Stimulated activated effector memory CD8-positive, alpha-beta T cell treated with anti-CD3 and anti-CD28 coated beads, Interleukin-12 subunit alpha, Interleukin-12 subunit beta, amount 100 ng/mL, for 72 hours (primary cell): ENCODE measurements at places on chromosomes 4 and X.
A peak's percentile ranks its signal among the peaks of the same experiment; 100 is the strongest.

DNA sequence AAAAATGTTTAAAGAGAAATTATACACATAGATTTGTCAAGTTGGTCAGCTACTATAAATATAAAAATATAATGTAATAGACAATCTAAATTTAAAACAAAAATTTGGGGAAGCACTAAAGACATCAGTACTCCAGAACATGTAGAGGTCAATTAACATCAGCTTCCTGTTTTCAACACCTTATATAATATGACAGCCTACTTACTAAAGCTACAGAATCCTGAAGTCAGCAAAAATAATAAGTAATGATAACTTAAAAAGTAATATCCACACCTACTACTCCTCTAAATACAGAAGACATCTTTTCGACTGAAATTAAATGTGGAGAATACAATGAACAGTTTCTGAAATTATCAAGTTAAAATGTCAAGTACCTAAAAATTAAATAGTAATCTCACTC, 118.6 kb downstream of the LRBA start:
- DNase-seq, result no peak

DNA sequence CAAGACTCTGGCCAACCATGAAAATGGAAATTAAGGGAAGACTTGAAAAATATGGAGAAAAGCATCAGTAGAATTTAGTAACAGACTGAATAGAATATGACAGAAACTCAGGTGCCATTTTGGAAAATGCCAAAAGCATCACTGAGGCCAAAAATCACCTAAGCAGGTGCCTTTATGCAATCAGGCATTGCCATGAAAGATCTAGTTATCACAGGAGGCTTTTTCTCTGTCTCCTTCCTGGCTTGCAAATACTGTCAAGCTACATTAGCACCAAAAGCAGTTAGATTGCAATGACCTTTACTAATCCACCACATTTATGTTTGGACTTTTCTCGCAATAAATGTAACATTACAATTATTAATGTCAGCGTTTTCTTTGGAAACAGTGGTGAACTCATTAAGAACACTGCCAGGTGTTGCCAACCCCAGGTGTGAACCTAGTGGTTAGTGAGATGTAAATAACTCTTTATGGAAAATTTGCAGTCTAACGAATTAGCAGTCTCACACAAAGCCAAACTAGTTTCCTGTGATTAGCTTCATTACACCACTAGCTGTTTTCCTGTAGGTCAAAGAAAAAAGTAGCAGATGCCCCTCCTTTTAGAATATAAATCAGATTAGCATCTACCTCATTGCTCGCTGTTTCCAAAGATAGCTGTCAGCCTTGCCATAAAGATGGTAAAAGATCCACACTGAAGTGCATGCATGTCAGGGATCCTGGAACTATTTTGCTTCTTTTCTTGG, 1568.4 kb upstream of the TENM3 start:
- no peak for DNase-seq

- no peak for DNase-seq
Observed at GRCh38 chrX:13828392-13828791, 11.5 kb upstream of the GPM6B start.

DNA sequence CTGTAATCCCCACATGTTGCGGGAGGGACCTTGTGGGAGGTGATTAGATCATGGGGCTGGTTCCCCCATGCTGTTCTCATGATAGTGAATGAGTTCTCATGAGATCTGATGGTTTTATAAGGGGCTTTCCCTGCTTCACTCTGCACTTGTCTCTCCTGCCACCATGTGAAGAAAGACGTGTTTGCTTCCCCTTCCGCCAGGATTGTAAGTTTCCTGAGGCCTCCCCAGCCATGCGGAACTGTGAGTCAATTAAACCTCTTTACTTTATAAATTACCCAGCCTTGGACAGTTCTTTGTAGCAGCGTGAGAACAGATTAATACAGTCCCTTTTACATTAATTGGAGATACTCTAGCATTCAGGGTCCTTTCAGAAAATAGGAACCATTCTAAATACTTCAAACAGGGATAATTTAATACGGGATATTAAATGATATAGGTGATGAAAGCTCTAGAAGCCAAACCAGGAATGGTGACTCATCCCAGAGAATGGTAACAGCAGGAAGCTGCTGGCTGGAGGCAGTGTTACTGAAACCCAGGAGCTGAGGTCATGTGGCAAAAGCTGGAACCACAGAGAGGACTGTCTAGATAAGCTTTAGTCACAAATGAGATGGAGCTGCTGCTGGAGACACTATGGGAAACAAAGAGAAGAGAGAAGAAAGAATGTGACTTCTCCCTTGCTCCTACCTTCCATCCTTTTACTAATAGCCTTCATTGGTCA, 57.3 kb downstream of the GSTCD start:
- no peak for DNase-seq

DNA sequence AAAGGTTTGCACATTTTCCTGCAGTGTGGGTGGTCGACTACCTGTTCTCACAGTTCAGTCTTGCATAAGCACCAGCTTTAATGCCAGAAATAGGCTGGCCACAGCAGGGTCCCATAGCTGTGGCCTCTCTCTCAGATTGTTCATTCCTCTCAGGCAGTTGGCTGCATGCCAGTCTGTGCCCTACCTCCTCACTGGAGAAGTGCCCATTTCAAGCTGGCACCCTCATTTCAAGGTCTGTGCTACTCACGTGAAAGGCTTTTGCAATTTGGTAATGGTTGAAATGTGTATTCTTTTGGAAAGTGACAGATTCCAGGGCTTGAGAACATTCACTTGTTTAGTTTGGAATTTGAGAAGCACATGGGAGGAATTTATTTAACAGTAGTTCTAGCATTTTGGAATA, 28.9 kb upstream of the MTMR1 start:
- no peak for DNase-seq

DNA sequence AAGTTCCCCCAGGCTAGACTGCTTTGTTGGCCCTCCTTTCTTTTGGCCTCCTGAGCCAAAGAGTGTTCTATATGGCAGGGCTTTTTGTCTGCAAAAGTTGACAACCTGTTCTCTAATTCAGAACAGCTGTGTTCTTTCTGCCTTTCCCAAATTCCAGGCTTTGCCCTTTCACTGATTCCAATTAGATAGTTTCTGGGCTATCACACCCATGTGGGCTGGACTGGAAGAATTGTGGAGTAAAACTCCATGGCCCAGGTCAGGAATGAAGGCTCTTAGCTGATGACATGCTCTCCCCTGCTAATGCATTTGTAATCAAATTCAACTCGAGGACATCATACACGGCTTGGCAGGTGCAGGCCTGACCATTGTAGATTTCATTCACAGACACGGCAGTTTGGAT, 19.4 kb downstream of the BMP3 start:
- DNase-seq, result no peak

DNA sequence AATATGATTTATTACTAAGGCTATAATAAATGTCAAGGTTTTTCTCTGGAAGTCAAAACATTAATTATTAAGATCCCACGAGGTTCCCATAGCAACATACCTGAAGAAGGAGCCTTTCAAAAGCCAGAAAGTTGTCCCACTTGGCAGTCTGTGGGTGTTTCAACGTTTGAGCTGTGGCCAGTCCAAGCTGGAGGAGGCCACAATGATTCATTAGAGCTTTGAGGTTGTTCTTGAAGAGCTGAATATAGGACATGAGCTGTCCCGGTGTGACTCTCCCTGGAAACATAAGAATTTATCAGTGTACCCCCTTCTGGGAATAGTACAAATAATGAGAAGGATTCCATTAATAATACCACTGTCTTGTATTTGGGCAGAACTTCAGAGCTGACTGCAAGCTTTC, 92.1 kb downstream of the SCFD2 start:
- DNase-seq, result no peak

- no peak for DNase-seq
Observed at GRCh38 chrX:31233941-31234496, 162.2 kb upstream of the FTHL17 start.

DNA sequence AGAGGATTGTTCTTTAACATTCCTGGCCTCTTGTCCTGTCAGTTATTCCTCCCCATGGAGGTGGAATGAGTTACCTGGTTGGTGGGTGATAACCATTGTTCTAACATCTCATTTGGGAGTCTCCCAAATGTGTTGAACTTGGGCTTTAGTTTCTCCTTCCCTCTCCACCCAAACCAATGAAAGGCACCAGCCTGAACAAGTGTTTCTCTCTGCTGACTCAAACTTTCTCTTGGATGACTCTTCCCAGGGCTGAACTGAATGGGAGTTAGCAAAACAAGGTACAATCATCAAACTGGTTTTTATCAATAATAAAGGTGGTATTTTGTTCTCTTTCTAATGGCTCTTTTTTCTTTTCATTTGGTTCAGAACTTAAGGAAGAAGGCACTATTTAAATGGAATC, 2.7 kb downstream of the DYNLT3 start:
- DNase-seq, result no peak

DNA sequence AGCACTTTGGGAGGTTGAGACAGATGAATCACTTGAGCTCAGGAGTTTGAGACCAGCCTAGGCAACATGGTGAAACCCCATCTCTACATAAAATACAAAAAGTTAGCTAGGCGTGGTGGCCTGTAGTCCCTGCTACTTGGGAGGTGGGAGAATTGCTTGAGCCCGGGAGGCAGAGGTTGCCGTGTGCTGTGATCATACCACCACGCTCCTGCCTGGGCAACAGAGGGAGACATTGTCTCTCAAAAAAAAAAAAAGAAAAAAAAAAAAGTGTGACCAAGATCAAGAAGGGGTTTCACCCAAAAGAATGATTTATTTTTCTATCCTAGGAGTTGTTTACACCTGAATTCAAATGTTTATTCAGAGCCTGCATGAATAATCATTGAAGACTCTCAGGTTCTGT, 572.4 kb upstream of the GALNT7 start:
- no peak for DNase-seq

DNA sequence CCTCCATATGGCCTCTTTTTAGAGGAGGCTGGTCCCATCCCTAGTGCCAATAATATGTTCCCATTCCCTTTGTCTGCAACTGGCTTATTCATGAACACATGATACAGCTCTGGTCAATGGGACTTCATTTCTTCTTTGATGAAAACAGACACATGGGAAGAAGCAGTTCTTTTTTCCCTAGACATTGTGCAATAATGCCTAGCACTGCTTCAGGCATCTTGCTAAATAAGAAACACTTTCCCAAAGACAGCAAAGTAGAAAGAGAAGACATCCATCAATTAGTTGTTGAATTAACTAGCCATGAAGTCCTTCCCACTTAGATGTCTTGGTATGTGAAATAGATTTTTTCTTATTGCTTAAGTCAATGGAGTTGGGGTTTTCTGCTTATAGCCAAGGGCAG, 40.1 kb upstream of the TRPC3 start:
- DNase-seq, result no peak

GRCh38 chr4:102625232-102625930, 124.2 kb downstream of the NFKB1 start:
- DNase-seq, result peak; percentile 71

- no peak for DNase-seq
Observed at GRCh38 chrX:17697191-17697590, 40.1 kb upstream of the SCML1 start.

GRCh38 chr4:94536649-94537469, 85.1 kb downstream of the PDLIM5 start:
- DNase-seq, result no peak

DNA sequence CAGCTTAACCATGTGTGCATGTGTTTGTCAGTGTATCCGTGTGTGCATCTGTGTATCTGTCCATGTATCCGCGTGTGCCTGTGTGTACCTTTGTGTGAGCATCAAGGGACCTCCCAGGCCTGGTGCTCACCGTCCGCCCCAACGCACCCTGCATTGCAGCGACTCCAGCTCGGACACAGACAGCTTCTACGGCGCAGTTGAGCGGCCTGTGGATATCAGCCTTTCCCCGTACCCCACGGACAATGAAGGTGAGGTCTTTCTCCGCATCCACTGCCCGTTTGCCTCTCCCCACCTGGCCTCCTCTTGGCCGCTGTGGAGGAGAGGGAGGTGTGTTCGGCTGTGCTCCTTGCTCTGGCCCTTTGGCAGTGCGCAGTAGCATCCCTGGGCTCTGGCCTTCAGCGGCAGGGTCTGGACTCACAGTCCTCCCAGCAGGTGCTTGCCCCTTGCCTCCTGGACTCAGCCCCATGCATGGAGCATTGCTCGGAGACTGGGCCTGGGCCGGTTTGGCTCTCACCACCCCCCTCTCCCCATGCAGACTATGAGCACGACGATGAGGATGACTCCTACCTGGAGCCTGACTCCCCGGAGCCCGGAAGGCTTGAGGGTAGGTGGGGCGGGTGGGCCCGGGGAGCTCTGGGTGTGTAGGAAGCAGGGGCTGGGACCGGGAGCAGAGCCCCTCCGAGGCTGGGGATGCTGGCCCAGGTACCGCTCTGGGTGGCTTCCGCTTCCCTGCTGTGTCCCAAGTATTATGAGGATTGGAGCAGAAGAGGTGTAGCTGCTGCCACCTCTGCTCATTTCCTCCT, 16.4 kb upstream of the ADD1 start:
- DNase-seq, result no peak

DNA sequence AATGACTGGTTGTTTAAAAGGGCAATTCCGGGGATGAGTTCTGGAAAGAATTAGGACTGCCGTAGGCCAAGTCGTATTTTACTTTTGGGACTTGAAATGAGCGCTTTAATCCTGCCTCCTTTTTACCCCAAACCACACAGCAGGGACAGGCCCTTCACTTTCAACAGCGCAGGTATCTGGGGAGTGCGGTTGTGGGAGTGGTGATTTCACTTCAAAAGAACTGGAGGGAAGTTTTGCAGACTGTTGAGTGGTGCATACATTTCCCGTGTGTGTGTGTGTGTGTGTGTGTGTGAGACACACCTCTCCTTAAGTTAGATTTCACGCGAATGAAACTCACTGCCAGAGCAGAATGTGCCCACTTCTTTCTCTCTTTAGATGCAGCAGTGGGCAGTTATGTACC, 2.8 kb downstream of the NHS start:
- DNase-seq, result no peak

GRCh38 chrX:69396916-69397315, 107.2 kb upstream of the NALF2 start:
- no peak for DNase-seq

- DNase-seq, result no peak
Observed at GRCh38 chrX:149392921-149393320, 112.2 kb downstream of the IDS start.

DNA sequence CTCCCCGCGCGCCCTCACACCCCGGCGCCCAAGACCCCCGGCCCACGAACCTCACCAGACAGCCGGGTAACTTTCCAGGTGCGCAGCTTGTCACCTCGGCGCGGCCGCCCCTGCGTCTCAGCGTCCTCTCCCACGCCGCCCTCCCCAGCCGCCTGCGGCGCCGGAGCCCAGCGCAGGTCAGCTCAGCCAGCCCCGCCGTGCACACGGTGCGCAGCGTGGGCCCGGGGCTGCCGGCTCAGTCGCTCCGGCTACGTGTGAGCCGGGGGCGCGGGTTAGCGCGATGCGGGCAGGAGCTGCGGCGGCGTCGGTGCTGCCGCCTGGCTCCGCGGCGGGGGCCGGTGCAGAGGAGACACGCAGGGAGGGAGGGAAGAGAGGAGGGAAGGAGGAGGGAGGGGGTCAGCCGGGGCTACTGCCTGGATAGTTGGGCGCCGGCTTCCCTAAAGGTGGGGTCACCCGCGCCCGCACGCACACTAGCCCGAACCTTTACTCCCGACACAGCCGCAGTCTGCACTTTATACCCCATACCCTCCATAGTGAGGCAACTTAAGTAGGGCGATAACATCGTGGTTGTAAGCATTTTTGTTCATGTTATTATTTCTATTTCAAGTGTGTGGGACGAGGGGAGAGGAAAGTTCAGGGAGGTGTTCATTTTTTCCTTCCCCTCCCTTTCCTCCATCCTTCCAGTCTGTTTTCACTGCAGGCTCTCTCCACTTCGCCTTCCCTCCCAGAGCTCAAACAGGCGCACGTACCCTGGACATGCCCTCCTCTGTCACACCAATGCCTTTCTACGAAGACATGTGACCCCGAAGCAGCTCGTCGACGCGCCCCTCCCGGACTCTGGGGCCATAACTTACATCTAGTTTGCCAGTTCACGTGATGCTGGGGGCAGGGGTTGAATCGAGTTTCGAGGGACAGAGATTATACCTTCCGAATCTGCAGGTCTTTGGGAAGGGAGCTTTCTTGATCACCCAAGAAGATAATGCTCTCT, at the start of gene PRKG2:
Gene PRKG2, minus strand, starts transcription at position 342 of the 988 bp plus-strand sequence. CDS start 10,175 bp downstream, outside the sequence.
- DNase-seq, result no peak
